Left forelimb (tissue), 1 donor: ENCODE measurements at places on chromosomes 3 and 15.

GRCh38 chr3:148729476-148730055 is 31.9 kb downstream of the AGTR1 start:
- DNase-seq: no peak

DNA sequence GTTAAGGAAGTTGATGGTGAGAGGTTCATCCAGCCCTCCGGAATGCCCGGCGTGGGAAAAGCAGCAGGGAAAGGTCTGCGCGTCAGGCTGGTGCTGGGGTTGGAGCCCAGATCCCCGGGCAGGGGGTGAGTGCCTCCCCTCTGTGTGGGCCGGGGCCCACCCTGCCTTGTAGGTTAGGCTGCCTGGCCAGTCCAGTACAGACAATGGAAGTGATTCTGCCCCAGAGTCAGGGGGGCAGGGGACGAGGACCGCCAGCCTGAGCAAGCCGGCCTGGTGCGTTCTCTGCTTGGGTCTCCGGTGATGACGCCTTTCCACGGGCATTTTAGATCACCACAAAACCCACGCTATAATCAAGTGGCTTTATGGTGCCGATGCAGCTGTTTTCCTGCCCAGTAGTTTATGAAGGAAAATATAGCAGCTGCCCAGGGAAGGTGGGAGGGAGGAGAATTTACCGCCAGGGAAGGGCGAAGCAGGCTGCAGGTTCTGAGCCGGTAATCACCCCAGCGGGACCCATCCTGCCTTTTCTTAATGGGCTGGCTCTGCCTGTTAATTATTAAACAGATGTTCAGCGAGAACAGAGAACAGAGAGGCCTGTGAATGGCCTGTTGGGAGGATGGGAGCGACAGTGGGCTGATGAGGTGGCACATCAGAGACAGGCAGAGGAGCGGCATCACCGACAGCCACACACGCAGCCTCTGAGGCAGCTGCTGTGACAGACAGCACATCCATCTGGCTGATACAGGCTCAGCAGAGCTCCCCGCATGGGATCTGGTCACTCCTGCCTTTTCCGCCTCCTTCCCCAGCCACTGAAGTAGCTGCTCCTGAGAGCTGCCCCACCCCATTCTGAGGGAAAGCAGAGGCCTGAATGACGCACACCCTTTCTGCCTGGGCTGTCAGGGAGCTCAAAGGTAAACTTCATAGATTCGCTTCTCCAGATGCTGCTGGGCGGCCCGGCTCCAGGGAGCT is 35.2 kb downstream of the BDH1 start:
- no peak for DNase-seq

- no peak for DNase-seq
These were observed 13.3 kb upstream of the SSUH2 start for GRCh38 chr3:8657804-8658305.

DNA sequence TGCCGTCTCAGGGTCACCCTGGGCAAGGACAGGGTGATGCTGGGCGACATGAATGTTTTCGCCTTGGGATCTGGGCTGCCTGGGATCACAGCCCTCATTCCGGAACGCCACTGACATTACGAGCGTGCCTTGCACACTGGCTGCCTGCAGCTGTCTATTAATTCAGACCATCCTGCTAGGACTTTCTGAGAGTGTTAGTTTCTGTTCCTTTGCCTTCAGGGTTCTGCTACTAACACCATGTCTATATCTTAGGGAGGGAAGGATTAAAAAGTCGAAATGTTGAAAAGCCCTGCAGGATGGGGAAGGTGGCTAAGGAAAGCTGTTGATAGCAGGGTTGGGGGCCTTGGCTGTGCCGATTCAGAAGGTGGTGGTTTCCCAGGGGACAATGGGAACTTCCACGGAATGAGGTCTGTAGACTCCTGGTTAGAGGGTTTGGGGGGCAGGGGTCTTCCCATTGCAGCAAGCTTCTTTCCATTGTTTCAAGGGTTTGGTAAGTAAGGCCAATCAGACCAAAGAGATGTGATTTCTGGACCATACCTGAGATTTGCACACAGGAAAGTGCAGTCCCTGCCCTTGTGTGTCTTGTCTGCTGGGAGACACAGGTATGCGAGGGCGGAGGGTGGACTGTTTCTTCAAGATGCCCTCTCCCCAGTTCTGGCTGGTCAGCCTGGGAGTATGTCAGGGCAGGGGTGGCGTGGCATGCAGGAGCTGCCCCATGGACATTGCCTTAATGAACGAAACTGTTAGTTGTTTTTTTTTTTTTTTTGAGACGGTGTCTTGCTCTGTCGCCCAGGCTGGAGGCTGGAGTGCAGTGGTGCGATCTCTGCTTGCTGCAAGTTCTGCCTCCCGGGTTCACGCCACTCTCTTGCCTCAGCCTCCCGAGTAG is 50.9 kb downstream of the RGMA start:
- DNase-seq: no peak

GRCh38 chr3:51332156-51332555 is 52.9 kb upstream of the MANF start:
- DNase-seq: no peak

GRCh38 chr15:63832620-63833019 is 1.1 kb downstream of the HERC1 start:
- no peak for DNase-seq

GRCh38 chr15:79290642-79291275 is 8.2 kb downstream of the ANKRD34C start:
- DNase-seq: no peak

GRCh38 chr15:35858707-35859106 is 312.7 kb upstream of the DPH6 start:
- DNase-seq: no peak

GRCh38 chr3:49653621-49654020 is 20.5 kb upstream of the APEH start:
- DNase-seq: no peak

- DNase-seq: no peak
These were observed 374.8 kb upstream of the SLCO3A1 start for GRCh38 chr15:91478717-91479191.

- no peak for DNase-seq
These were observed 39.5 kb upstream of the FMN1 start for GRCh38 chr15:33234020-33234461.
